ENCODE measurements at places on chromosomes 7 and 10.
A peak's percentile ranks its signal among the peaks of the same experiment; 100 is the strongest.

DNA sequence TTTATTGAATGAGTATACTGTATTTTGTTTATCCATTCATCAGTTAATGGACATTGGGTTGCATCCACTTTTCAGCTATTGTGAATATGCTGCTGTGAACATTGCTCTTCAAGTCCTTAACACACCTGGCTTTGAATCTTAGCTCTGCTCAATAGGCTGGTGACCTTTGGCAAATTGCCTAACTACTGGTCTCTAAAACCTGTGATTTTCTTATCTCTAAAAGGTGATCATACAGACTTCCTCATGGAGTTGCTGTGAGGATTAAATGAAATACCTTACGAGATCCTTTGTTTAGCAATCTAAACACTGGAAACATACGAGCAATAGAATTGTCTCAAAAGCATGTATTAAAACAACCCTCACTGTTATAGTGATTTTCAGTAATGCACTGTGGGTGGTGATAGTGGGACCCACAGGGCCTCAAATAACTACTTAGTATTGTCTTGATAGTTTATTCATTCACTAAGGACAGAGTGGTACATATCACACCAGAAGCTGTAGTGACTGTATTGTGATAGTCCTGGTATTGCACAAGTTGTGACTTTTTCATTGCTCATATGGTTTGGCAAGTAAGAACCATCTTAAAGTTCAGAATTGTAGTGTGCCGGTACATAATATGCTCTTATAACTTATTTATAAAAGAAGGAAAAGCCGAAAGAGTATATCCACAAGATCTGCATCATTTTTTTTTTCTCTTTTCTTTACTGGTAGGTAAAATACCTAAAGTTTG lies 257.6 kb downstream of the EXOC4 start:
- DNase-seq, result no peak

- no peak for DNase-seq
Measured at GRCh38 chr7:137967143-137968018, 34.5 kb downstream of the CREB3L2 start.

DNA sequence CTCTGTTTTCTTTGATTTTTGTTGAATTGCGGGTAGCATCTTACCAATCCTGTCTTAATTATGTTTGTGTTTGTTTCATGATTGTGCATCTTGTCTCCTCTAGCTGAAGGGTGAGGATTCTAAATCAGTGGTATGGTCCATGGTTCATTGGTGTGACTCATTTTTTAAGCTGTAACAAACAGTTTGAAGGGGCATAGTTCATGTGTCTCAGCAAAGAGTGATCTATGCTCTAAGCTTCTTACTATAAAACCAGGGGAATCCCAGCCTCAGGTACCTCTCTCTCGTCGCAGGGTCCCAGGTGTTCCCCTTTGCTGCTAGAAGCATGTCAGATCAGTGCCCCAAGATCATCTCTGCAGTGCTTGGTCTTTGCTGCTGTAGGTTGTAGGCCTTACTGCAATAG lies 100.1 kb downstream of the OTUD1 start:
- no peak for DNase-seq

- DNase-seq, result no peak
Measured at GRCh38 chr10:42992156-42992956, 84.5 kb upstream of the RET start.

GRCh38 chr10:124612611-124613498 lies 131.3 kb downstream of the FAM53B start:
- DNase-seq, result no peak

DNA sequence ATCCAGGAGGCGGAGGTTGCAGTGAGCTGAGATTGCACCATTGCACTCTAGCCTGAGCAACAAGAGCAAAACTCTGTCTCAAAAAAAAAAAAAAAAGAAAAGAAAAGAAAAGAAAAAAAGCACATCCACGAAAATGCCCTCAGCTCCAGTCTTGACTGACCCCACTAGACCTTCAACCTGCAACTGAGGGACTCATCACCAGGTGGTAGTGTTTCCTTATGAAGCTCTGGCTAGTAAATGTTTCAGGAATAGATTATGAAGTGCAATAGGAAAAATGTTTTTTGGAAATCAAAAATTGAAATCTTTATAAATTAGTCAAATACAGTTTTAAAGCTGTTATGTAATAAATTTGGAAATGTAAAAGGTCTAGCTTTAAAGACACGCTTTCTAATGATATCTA lies 22.4 kb downstream of the TLL2 start:
- no peak for DNase-seq

- DNase-seq, result no peak
Measured at GRCh38 chr10:84302223-84302622, 26.2 kb upstream of the CCSER2 start.

DNA sequence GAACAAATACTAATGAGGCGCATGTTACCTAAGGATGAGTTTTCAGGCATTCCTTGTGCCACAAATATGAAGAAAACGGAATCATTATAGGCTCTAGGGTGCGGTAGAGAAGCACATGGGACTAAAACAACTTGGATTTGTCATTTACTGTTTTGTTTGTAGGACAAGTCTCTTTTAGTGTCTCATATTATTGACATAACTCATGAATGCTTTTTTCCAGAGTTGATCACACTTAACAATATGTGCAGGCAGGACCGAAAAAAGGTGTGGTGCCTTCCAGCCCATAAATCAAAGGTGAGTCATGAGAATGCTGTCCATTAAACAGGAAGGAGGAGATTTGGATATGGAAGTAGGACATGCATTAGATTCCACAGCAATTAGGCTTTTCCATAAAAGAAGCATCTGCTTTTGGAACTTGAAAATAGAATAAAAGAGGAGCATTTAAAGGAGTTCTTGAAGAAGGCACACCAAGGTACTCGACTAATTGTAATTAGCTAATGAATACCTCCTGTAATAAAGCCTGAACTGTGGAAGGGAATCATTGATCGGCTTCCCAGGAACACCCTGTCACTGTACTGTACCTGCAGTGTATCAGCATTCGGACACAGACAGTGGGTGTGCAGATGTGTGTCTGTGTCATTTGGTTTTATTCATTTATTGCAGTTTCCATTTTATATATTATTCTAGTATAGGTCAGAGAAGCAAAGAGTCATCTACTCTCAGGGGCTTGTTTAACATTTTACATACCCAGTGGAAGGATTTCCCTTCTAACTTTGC lies 119.7 kb upstream of the KLF14 start:
- no peak for DNase-seq

DNA sequence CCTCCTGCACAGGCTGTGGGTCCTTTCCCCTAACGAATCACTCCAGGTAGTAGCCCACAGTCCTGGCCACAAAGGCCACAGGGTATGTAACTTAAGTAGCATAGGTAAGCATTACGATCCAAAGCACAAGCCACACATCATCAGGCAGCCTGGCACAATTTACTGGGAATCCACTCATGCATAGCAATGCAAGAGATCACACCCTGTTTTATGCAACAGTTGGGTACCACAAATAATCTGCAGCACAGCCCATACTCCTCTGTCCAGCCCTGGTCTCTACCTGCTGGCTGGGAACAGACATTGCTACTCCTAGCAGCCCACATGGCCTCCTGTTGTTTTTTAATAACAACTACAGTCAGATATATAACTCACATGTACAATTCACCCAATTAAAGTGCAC lies 34.3 kb downstream of the SRPK2 start:
- no peak for DNase-seq

- DNase-seq, result no peak
Measured at GRCh38 chr7:22426463-22427094, 69.6 kb upstream of the RAPGEF5 start.

DNA sequence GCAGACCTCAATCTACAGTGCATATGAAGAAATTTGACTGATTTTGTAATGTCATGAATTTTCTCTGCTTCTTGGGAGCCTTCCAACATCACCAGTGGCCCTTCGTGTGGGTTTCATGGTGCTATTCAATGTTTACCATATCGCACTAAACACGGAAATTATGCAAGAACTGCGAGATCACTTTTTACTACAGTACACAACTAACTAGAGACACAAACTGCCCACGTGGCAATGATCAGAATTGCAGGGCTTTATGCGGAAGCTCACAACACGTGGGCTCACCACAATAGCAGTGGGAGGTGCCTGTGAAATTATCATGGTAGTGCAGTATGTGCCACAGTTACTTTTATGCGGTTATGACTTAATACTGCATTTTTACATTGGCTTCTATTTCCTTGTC lies 449.7 kb upstream of the KLF6 start:
- peak; percentile 27 for DNase-seq

DNA sequence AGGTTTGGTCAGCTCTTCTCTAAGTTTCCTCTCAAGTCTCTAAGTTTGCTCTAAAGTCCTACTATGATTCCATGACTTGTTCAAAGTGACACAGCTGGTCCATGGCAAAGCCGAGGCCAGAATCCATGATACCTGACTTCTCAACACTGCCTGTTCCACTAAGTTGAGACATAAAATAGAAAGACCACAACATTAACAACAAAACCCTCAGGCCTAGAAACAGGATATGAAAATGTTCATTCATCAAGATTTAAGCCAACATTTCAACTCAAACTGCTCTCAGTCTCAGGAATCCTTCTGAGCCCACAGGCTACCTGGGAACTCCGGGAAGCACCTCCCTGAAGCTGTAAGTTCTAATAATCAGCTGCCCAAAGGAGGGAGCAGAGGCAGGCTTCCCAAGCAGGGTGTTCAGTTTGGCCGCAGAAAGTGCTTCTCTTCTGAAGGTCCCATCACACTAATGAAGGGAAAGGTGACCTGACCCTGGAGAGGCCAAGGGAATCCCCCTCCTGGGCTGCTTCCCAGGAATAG lies 62.9 kb downstream of the STK17A start:
- no peak for DNase-seq

GRCh38 chr10:79496896-79497295 lies 15.4 kb upstream of the EIF5AL1 start:
- no peak for DNase-seq

GRCh38 chr10:46329690-46330016 lies 42.9 kb downstream of the ANTXRL start:
- DNase-seq, result no peak

DNA sequence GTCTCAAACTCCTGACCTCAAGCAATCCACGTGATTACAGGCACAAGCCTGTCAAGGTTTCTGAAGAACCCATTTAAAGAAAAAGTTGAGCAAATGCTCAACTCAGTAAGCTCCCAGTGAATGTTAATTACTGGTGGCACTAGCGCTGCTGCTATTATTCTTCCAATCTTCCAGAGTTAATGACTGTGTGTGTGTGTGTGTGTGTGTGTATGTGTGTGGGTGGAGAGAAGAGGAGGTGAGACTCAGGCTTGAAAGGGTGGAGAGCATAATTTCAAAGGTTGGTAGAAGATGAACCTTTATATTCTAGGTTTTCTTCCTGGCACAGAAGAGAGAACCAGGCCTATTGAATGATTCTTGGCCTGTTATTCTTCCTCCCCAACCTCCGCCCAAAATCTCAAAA lies 11.6 kb upstream of the NPVF start:
- DNase-seq, result no peak

- no peak for DNase-seq
Measured at GRCh38 chr10:117408436-117409384, 33.5 kb upstream of the PDZD8 start.

DNA sequence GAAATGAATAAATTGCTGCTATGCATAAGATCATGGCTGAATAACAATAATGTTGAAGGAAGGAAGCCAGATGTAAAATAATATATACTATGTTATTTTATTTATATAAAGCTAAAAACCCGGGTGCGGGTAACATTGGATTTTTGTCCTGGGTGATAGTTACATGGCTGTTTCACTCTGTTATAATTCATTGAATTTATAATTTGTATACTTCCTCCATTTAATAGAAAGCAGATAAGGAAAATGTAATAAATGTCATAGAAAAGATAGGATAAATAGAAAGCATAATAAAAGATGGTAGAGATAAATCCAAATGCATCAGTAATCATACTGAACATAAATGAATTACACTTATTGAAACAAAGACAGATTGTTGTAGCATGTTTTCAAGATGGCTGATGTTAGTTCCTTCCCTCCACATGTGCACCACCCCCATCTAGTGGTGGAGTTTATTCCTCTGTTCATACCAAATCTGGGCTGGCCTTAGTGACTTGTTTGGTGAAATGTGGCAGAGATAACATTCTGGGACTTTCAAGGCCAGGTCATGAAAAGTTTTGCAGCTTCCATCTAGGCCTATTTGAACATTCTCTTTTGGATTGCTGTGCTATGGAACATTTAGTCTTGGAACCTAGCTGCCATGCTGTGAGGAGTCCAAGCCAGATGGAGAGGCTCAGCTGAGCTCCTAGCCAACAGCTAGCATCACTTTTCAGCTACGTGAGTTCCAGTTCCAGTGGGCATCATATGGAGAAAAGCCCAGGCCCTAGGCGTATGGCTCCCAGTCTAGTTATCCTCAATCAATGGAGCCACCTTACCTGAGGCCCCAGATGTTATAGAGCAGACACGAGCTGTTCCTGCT lies 46.9 kb downstream of the AHCYL2 start:
- peak; percentile 18 for DNase-seq

- DNase-seq, result no peak
Measured at GRCh38 chr10:110006358-110007160, 1.2 kb upstream of the ADD3 start.

GRCh38 chr7:155203059-155203881 lies 94.4 kb upstream of the INSIG1 start:
- no peak for DNase-seq

- DNase-seq, result no peak
Measured at GRCh38 chr10:10279906-10280305, 737.8 kb upstream of the CELF2 start.

DNA sequence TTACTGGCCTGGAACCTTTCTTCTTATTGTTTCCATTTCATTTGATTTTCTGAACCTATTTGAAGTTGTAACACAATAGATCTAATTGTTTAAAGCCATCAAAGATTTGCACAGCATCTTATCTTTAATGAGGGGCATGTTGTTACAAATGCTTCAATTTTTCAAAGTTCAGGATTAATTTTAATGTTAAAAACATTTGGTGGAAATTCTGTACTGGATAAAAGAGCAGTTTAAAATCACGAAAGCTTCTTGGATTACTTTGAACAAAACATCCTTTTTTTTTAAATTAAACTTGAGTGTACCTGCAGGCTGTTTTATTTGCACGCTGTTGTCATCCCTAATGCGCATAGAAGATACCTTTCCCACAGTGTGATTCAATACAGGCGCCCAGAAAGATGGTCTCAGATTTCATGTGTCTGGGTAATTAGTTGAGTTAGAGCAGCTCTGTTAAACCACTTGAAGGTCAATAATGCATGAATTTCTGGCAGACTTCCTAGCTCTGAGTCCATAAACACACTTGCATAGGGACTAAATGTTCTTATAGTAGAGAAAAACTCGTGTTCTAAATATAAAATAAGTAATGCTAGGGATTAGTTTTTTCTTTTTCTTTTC lies 29.3 kb upstream of the DDX50 start:
- DNase-seq, result no peak

GRCh38 chr7:122846591-122846990 lies 39.7 kb downstream of the CADPS2 start:
- no peak for DNase-seq

DNA sequence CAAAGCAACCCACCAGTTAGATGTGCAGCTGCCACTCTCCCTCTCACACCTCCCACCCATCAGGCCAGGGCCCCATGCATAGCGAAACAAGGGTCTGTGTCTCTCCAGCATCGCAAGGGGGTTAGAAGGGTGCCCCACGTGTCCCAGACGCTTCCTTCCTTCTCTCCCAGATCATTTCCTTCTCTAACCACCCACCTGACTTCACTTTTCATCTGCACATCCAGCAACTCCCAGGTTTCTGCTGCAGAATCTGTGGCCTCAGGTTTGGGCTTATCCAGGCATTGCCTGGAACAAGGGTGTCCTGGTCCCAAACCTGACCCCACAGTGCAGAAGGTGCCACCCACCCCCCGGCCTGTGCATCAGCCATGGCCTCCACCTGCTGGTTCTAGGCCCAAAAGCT lies 14.4 kb downstream of the PDIA4 start:
- DNase-seq, result no peak

GRCh38 chr7:32506266-32507054 lies 11.2 kb downstream of the AVL9 start:
- DNase-seq, result peak; percentile 69
